ENCODE measurements at places on chromosomes 16 and 17. TPM values are rescaled to one million over a fixed set of nuclear protein-coding genes. Genes with fewer than 3 reads are reported as not detected.

DNA sequence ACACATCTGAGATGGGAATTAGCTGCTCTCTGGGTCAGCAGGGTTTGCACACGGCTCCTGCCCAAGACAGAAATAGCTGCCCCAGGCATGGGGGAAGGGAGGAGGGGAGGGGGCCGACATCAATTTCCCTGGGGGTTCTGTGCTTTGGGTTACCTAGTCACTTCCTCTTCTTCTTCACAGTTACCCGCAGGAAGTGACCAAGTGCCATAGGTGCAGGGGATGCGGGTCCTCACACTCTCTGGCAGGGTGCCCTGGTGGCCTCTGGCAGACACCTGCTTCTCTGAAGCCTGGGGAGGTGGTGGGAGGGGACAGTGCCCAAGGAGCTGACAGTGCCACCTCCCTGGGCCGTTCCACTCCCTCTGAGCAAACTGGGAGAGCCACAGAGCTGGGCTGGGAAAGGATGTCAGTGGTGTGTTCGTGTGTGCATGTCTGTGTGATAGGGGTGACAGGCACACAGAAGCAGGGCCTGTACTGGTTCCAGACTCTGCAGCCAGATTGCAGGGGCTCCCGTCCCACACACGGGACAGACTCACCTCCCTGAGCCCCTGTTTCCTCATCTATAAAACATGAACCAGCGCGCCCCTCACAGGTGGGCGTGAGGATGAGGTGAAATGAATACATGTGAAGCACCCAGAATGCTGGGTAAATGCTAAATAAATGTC is 18.2 kb downstream of the SCN4A start:
- no peaks in the 10 kb centered on the region for H3K27me3 ChIP-seq
- no peak overlapping the region for H3K4me3 ChIP-seq
- H3K4me1 ChIP-seq, result peaks cover 21% of the 10 kb centered on the region
- H3K27ac ChIP-seq, result peak overlapping the region; percentile 61

DNA sequence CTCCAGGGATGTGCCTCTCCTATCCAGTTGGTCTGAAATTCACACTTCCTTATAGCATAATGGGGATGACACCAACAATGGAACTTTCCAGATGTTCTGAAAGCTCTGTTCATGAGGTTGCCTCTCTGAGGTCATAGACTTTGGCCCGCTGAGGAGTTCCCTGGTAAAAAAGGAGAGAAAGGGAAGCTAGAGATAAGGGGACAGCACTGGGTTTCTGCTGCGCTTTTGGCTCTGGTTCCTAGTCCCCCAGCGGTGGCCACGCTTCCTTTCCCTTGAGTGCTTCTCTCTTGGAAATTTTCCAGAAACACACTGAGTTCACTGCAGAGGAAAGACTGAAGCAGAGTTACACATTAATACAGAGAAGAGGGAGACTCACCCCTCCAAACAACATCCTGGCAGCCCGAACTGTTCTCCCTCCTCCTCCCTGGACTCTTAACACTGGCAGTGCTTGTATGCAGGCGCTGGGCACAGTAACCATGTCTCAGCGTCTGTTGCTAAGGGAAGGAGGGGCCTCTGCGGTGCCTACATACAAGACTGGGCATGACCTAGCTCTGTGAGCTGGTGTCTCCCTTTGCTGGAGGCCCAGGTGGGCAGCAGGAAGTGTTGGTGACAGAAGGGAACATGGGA is at the start of gene DNAH3:
Gene DNAH3 (minus strand): TSS at position 472 of the 627 bp plus-strand sequence. CDS start 527 bp downstream, outside the sequence.
- DNase-seq, result no peak
- no peaks in the 10 kb centered on the region for H3K4me1 ChIP-seq
- no peaks in the 10 kb centered on the region for H3K36me3 ChIP-seq
- H3K4me3 ChIP-seq, result no peak within 1 kb of the TSS
- peaks cover 3% of the 10 kb centered on the region for H3K27me3 ChIP-seq

- H3K27ac ChIP-seq, result no peak overlapping the region
- no peak overlapping the region for H3K4me3 ChIP-seq
- no peaks in the 10 kb centered on the region for H3K27me3 ChIP-seq
These were observed 9.4 kb downstream of the CETP start for GRCh38 chr16:56970934-56971767.

- H3K27ac ChIP-seq, result no peak overlapping the region
- H3K4me3 ChIP-seq, result no peak overlapping the region
- H3K36me3 ChIP-seq, result no peaks in the 10 kb centered on the region
- no peaks in the 10 kb centered on the region for H3K27me3 ChIP-seq
- DNase-seq, result no peak
These were observed 39.9 kb downstream of the USP32 start for GRCh38 chr17:60352071-60352470.

GRCh38 chr16:84461029-84461412 is 43.4 kb downstream of the MEAK7 start:
- H3K27ac ChIP-seq, result no peak overlapping the region
- no peak overlapping the region for H3K4me3 ChIP-seq
- H3K4me1 ChIP-seq, result no peaks in the 10 kb centered on the region
- H3K36me3 ChIP-seq, result peaks cover 2% of the 10 kb centered on the region
- H3K27me3 ChIP-seq, result no peaks in the 10 kb centered on the region

DNA sequence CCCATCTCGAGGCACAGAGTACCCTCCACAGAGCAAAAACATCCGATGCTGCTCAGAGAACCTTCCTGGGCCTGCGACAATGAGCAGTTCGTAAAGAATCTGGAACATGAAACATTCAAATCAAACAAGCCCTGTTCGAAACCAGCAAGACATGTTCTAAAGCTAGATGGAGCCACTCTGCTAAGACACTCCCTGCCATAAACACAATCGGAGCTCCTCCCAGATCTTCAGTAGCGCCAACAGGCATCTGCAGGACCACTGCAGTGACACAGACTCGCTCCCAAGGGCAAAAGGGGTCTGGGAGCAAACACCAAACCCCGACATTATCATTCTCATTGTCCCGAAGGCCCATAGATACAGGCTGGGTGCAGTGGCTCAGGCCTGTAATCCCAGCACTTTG is 108.7 kb downstream of the ZFHX3 start:
- no peaks in the 10 kb centered on the region for H3K36me3 ChIP-seq
- H3K4me3 ChIP-seq, result no peak overlapping the region
- no peaks in the 10 kb centered on the region for H3K27me3 ChIP-seq

- no peak for DNase-seq
- no peak overlapping the region for H3K27ac ChIP-seq
- peaks cover 70% of the 10 kb centered on the region for H3K4me1 ChIP-seq
- no peak overlapping the region for H3K4me3 ChIP-seq
These were observed 11.8 kb downstream of the GSPT1 start for GRCh38 chr16:11903906-11904305.

DNA sequence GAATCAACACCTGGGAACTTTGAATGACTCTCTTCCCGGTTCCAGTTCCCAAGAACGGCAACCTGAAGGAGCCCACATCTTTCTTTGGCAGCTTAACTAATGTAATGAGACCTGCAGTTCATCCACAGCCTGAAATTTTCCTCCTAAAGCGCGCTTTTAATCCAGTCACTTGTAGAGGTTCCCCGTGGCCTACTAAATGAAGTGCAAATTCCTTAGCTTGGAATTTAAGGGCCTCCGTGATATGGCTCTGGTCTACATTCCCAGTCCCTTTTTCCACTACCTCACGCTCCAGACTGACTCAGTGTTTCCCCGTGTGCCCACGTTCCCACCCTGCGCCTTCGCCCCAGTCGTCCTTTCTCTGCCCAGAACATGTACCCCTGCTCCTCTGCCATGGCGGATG is 27.2 kb downstream of the FZD2 start:
- DNase-seq, result no peak
- peaks cover 5% of the 10 kb centered on the region for H3K27me3 ChIP-seq
- no peaks in the 10 kb centered on the region for H3K36me3 ChIP-seq
- H3K27ac ChIP-seq, result no peak overlapping the region
- no peak overlapping the region for H3K4me3 ChIP-seq

The OR2C1 gene
- not detected for total RNA-seq

The PIPOX gene
- total RNA-seq, result 2.5 TPM

The CACNG1 gene
- not detected for total RNA-seq

The MAP2K6 gene
- total RNA-seq, result 2.4 TPM

The FN3K gene
- 1.3 TPM for total RNA-seq

The CNTROB gene
- 49.3 TPM for total RNA-seq
